ENCODE measurements at places on chromosomes 2 and 18.

- no peak for DNase-seq
Observed at GRCh38 chr2:117071556-117072102, 742.9 kb upstream of the DDX18 start.

DNA sequence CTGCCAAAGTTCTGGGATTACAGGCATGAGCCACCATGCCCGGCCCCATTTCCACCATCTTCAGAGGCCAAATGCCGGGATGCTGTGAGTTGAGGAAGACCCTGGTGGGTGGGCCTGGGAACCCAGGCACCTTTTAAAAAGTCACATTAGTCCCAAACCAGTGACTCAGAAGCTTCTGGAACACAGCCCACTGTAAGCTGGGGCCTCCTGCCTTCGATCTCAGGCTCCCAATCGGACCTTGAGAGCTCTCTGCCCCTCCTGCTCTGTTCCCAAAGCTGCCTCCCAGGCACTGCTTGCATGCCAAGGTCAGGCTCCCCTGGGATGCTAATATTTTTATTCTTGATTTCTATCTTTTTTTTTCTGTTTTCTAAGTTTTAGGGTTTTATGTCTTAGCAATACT is 4.2 kb downstream of the ADCY3 start:
- DNase-seq, result no peak

GRCh38 chr18:13425357-13426091 is 207.0 kb downstream of the LDLRAD4 start:
- DNase-seq, result no peak

GRCh38 chr2:10054976-10055375 is 11.6 kb downstream of the KLF11 start:
- no peak for DNase-seq

- DNase-seq, result no peak
Observed at GRCh38 chr2:2050446-2050845, 280.6 kb downstream of the MYT1L start.

DNA sequence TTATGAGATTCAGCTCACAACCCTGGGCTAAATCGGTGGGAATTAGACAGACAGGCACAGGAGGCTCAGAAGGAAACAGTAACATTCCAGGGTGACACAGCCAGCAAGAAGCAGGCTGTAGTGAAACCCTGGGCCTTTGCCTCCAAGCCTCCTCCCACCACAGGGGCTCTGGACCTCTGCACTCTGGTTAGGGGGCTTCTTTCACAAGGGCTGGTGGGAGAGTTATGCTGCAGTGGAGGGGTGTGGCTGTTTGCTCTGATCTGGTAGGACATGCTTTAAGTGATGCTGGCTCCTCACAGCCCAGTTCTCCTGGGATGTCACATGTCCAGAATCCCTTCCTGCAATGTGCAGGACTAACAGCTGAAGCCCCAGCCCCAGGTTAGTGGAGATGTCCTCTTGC is 109.9 kb downstream of the TGFA start:
- DNase-seq, result no peak

DNA sequence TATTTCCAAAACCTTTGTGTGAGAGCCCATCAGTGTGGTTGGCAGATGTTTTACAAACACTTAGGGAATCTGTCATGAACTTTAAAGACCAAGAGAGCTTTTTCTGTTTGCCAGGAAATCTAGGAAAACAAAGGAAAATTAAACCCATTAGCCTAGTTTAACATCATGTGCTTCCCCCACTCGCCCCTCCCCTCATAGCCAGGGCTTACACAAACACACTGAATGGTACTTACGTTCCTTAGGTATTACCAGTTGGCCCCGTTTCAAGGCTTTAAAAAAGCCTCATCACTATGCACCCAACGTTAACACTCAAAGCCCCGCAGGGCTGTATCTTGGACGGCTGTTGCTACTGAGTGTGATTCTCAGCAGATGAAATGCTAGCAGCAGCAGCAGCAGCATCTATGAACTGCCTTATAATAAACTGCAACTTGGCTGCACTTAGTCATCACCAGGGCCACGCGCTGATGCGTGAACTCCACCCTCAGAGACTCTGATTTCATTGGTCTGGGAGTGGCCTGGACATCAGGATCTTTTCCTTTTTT is 20.1 kb upstream of the TTC39C start:
- no peak for DNase-seq

DNA sequence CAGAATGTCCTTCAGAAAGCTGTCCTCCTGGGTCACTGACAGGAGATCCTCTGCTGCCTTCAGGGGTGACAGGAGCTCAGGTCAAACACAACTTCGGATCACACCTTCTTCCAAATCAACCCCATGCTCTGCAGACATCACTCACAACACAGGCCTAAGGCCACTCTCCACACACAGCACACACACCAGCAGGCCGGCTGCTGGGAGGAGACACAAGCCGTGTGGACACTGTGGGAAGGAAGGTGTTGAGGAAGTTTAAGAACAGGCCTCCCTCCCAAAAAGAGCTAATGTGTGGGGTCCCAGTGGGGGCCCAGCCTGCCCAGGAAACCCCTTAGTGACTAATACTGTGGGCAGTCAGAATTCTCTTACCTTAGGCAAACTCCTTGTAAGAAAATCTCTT is 290.3 kb upstream of the ID2 start:
- no peak for DNase-seq

DNA sequence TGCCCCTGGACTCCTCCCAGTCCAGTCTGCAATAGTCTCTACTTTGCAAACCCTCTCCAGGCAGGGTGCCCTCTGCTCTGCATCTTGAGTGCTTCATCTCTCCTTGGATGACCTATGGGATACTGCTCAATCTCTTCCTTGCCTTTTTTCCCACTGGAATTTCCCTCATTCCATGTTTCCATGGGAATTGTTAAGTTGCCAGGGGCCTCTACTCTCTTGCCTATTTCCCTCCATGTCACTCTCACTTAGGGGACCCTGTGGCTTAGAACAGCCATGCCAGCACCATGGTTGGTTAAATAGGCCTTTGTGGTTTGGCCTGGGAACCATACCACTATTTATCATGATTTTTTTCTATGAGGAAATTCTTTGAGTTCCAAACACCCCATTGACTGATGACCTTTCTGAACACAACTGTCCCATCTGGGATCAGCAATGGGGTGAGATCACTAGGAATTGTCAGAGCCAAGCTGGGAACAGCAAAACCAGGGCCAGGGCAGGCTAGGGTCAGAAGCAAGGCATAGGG is 91.4 kb upstream of the RBMS1 start:
- no peak for DNase-seq

DNA sequence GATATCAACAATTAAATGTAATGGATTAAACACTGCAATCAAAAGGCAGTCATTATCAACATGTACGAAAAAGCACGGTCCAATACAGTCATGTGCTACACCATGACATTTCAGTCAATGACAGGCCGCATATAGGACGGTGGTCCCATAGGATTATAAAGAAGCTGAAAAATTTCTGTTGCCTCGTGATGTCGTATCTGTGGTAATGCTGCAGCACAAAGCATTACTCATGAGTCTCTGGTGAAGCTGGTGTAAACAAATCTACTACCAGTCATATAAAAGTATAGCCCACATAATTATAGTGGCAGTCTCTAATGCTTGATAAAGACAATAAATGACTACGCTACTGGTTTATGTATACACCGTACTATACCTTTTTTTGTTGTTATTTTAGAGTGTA is 58.4 kb downstream of the RABL2A start:
- DNase-seq, result no peak

DNA sequence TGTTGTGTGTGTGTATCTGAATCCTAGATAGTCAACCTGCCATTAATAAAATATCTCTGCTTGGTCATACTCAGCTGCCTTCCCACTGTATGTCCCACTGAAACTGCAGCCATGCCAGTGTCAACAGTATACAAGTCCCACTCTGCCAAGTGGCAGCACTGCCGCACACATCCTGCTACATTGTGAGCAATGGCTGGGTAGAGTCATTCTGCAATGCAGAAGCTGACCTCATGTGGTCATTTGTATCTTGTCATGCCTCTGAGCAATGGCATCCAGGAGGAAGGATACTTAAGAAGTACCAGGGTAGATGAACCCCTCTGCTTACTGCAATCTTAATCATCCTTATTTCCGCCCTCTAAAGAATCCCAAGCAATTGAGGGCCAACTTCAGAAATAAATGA is 302.2 kb upstream of the DDX18 start:
- no peak for DNase-seq

DNA sequence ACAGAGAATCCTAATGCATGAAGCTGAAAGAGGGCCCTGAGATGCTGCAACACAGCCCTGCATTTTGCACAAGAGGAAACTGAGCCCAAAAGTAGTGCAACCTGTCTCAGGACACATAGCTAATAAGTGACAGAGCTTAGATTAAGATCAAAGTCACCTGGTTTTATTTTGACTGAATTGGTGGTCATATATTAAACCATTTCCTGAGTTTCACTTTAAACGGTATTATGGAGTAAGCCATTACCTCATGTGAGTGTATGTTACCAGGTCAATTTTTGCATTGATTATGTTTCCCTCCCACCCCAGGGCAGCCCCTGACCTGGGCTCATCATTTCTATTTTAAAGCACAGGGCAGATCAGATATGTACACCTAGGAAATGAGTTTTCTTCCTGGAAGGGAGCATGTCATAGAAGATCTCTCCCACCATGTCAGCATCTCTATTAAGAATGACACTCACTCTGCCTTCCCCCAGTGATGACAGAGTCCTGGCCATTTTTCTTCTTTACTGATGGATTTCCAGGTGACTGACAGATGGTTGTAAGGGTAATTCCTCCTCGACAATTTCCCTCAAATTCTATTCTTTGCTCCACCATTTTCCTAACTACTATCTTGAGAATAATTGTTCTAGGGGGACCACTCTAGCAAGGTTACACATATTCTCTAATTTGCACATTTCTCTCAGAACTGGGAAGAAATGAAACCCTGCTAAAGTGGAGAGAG is 441.3 kb upstream of the SLC14A2 start:
- no peak for DNase-seq

- DNase-seq, result no peak
Observed at GRCh38 chr2:32960647-32961403, 14.1 kb downstream of the LTBP1 start.

DNA sequence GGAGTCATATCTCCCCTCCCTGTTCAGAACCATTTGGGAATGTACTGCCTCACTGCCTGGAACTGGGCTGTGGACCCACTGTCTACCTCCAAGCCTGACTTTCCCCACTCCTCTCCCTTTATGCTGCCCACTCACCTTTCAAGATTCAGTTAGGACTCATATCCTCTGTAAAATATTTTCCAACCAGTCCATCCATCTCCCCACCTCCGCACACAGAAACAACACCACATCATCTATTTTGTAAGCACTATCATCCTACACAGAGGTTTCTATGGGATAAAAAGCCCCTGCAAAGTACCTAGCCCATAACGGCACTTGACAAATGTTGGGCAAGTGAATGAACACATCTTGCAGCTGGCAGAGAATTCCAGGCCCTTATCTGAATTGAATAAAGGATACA is 250.8 kb downstream of the ANAPC1 start:
- no peak for DNase-seq

- DNase-seq, result no peak
Observed at GRCh38 chr2:74364533-74365505, 15.3 kb downstream of the DCTN1 start.

- no peak for DNase-seq
Observed at GRCh38 chr2:128513961-128514283, 195.3 kb upstream of the HS6ST1 start.

DNA sequence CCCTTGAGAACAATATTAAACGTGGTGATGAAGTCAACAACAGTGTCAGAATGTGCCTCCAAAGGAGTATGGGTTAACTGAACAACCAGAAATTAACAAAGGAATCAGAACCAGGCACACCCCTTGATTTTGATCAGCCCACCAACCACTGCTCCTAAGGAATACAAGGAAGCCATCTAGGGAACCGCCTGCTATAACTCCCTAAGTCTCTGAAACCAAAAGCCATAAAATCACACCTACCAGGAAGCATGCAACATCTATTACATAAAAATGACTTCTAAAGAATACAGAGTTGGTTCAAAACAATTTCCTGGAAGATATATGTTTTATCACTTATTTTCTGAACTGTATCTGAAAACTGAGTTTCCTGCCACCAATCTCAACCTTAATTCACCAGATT is 360.0 kb downstream of the EPHA4 start:
- no peak for DNase-seq

DNA sequence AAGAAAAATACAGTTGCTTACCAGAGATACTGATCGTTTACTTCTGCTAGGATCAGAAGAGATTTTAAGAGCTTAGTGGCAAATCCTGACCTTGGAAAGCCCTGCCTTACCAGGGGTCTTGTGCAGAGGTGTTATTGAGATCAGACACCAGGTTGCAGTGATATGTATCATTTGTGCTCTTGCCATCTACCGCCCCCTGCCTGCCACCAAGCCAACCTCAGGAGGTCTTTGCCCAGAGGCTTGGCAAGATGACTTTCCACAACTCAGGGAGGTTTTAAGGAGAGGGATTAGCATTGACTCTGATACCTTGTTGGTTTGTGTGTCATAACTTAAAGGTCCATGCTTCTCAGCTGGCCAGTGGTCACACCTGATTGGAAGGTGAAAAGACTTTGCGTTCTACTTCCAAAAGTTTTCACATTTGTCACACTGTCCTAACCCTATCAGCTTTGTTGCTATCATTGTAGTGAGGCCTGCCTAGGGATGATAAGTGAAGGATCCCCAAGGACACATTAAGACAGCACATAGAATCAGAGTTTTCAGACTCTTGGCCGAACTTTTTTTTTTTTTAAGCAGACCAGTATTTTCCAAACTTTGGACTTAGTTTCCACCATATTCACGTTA is 46.2 kb upstream of the MGAT5 start:
- peak; percentile 24 for DNase-seq

- no peak for DNase-seq
Observed at GRCh38 chr18:60452421-60452820, 79.8 kb upstream of the MC4R start.

DNA sequence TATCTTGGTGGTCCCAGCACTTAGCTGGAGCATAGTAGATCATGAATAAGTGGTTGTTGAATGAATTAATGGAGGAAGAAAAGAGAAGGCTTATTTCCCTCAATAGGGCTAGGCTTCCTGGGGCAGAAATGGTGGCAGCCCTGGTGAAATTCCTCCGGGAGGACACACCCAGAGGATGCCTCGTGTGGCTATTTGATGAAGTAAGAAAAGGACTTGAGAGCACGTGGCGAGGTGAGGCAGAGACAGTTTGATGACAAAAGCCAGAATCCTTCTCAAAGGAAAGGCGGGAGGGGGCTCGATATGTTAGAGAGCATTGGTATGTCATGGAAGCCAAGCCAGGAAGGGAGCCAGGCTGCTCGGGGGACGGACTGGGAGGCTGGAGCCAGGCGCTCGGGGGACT is 14.7 kb downstream of the FAM228A start:
- no peak for DNase-seq

DNA sequence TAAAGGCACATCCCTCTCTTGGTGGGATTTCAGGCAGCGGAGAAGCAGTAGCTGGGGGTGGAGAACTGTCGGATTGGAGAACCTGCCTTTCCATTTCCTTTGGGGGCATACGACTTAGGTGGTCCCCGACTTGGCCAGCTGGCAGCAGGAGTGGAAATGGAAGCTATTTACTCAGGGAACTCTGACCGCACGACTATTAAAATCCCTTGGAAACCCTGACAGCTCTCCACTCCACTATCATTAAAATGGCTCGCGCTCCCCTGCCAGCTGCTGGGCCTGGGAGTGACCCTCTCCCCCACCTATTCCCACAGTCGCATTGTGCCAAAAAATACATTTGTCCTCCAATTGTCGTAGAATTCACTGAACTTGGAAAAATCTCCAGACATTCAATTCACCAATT is 77.7 kb upstream of the APCDD1 start:
- no peak for DNase-seq

All from stimulated activated CD8-positive, alpha-beta memory T cell treated with anti-CD3 and anti-CD28 coated beads, Interleukin-2, amount 100 ng/mL, for 1 hour (primary cell).